ENCODE measurements at places on chromosomes 16 and 17.

DNA sequence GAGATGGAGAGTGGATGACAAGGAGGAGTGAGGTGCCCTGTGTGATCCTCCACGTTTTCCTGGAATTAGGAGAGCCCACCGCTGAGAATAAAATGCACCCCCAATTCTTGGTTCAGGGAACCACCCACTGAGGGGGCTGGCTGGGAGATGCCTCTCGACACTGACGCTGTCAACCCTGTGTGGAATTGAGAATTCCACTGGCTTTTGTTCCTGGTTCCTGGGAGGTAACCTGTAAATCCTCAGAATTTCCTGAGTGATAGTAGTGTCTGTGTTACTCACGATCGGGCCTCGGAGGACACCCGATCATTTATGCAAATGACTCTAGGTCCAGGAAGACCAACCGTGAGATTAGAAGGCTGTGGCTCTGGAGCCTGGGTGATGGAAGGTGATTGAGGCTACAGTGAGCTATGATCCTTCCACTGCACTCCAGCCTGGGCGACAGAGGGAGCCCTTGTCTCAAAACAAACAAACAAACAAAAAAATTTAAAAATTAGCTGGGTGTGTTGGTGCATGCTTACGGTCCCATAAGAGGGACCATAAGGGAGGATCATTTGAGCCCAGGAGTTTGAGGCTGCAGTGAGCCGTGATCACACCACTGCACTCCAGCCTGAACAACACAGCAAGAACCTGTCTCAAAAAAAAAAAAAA is 11.7 kb upstream of the PRPSAP1 start:
- DNase-seq = no peak

DNA sequence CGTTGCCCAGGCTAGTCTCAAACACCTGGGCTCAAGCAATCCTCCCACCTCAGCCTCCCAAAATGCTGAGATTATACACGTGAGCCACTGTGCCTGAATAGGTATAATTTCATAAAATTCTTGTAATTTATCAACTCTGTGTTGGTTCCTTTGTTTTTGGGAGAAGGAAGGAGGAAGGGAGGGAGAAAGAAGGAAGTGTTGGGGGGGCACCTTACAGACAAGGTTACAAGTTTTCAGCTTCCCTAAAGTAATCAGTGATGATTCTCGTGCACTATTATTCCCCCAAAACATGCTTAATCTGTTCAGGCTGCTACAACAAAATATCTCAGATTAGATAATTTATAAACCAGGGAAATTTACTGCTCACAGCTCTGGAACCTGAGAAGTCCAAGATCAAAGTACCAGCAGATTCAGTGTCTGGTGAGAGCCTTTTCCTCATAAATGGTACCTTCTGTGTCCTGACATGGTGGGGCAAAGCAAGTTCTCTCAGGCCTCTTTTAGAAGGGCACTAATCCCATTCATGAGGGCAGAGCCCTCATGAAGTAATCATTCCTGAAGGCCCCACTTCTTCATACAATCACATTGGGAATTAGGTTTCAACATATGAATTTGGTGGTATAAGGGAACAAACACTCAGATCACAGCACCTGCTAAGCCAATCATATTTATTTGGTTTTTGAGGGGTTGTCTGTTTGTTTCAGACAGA is 28.1 kb downstream of the USP32 start:
- no peak for DNase-seq

GRCh38 chr16:77541165-77541564 is 106.3 kb upstream of the ADAMTS18 start:
- DNase-seq = no peak

GRCh38 chr17:58641887-58642311 is 49.9 kb downstream of the TEX14 start:
- no peak for DNase-seq

DNA sequence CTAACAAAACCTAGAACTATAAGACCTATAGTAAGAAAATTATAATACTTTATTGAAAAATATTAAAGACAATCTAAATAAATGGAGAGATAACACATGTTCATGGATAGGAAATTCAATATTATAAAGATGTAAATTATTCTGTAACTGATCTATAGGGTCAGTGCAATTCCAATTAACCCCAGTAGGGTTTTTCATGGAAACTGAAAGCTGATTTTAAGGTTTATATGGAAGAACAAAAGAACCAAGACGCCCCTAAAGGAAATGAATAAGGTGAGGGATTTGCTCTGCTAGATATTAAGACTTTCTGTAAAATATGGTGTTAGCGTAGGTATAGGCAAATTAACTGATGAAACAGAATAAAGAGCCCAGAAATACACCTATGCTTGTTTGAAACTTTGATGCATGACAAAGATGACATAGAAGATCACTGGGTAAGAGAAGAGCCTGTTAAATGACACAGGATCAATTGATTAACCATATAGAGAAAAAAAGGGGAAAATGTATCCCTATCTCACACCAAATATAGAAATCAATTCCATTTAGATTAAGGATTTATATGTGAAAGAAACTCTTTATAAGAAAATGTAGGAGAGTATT is 3.0 kb downstream of the ICAM2 start:
- no peak for DNase-seq

- DNase-seq = no peak
Observed at GRCh38 chr16:89973654-89974335, 25.2 kb downstream of the DEF8 start.

- DNase-seq = no peak
Observed at GRCh38 chr17:30554839-30555751, 77.9 kb downstream of the GOSR1 start.

- DNase-seq = no peak
Observed at GRCh38 chr16:49497466-49497865, 123.9 kb downstream of the C16orf78 start.

GRCh38 chr17:8421571-8421970 is 14.1 kb upstream of the NDEL1 start:
- no peak for DNase-seq

- no peak for DNase-seq
Observed at GRCh38 chr16:89384282-89384681, 106.1 kb downstream of the ANKRD11 start.

DNA sequence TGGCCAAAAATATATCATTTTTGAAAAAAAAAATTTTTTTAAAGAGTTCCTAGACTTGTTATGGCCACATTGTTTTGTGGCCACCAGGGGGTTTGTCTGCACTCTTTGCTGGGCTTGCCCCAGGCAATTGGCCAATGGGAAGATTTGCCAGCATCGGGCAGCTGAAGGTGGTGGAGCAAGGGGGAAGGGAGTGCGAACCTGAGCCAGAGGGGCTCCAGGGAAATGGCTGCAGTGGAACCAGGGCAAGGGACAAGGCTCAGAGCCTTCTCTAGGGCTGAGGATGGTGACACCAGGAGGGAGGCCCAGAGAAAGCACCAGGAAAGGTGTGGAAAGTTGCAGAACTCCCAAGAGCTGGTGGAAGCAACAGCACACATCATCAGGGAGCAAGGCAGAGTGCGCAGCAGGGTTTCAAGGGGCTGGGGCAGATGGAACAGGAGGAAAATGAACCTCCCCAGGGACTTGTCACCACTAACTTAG is 15.5 kb upstream of the CMIP start:
- no peak for DNase-seq

GRCh38 chr17:77235370-77235941 is 94.7 kb downstream of the SEC14L1 start:
- peak; percentile 51 for DNase-seq

- DNase-seq = no peak
Observed at GRCh38 chr16:58378401-58378800, 13.9 kb upstream of the GINS3 start.

DNA sequence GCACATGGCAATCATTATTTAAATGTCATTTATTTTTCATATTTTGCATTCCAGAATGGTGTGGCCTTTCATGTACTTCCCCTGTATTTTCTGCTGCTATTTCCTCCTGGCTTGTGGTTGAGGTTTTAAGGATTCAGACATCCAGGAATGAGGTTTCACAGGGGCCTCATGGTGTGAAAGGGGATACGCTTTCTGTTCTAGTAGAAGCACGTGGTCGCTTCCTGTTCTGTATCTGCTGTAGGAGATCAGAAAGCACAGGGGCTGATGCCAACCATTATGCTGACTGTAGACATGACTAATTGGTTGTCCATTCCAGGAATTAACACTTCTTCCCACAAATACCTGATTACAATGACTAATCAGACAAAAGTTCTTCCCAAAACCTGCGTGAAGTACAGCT is 405.9 kb downstream of the SHISA9 start:
- DNase-seq = no peak

GRCh38 chr16:70805787-70806186 is 4.8 kb upstream of the VAC14 start:
- no peak for DNase-seq

GRCh38 chr16:69412287-69412686 is 12.1 kb upstream of the CYB5B start:
- no peak for DNase-seq

GRCh38 chr16:31451681-31452351 is 7.5 kb upstream of the ARMC5 start:
- no peak for DNase-seq

- no peak for DNase-seq
Observed at GRCh38 chr16:67036323-67036741, 7.4 kb downstream of the CBFB start.

DNA sequence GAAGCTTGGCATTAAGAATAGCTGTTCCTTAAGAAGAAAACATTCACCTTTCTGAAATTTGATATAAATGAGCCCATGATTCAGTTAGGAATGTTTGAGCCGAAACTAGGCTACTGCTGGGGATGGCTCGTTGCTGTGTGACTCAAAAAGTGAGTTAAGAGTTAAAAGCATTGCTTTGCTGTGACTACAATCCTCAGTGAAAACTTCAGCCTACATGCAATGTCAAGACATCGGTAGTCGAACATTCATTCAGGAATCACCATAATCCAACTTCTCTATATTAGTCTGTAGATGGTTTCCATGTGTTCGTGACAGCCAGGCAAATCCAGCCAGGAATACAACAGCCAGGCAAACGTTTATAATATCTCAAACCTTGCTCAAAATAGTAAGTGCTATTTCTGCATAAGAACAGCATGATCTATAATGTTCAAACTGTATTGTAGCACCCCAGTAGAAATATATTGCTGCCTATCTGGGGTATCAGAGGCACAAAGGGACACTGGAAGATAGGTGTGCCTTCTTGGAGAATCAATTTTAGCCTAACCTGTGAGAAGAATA is 1225.1 kb downstream of the CDH8 start:
- no peak for DNase-seq

GRCh38 chr17:3804503-3804931 is 3.5 kb upstream of the ITGAE start:
- DNase-seq = peak; percentile 78
